Activated CD4-positive, alpha-beta memory T cell treated with anti-CD3 and anti-CD28 coated beads, Interleukin-2, amount 10 ng/mL, durations not matched to agents 7 days and 5 days (primary cell): ENCODE measurements at places on chromosomes 13 and 19. TPM values are rescaled to one million over a fixed set of nuclear protein-coding genes. Genes with fewer than 3 reads are reported as not detected.

GPR12 gene
- not detected for total RNA-seq

TDRD12 gene
- not detected for total RNA-seq

IGFL2 gene
- total RNA-seq: not detected

DNA sequence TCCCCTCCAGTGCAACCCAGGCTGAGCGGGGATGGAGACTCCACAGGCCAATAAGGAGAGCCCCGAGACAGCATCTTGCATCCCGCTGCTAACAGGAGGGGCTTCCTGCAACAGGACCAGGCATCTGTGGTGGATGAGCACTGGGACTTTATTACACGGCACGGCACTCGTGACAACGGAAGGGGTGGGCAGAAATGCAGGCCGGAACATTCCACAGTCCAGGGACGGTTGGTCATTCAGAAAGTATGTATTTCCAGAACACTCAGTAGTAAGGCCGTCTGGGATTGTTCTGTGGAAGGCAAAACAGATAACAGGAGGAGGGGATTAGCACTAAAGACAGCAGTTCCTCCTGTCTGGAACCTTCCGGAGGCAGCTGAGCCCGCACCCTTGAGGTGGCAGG is 3.3 kb upstream of the TM6SF2 start:
- no peak for DNase-seq

DNA sequence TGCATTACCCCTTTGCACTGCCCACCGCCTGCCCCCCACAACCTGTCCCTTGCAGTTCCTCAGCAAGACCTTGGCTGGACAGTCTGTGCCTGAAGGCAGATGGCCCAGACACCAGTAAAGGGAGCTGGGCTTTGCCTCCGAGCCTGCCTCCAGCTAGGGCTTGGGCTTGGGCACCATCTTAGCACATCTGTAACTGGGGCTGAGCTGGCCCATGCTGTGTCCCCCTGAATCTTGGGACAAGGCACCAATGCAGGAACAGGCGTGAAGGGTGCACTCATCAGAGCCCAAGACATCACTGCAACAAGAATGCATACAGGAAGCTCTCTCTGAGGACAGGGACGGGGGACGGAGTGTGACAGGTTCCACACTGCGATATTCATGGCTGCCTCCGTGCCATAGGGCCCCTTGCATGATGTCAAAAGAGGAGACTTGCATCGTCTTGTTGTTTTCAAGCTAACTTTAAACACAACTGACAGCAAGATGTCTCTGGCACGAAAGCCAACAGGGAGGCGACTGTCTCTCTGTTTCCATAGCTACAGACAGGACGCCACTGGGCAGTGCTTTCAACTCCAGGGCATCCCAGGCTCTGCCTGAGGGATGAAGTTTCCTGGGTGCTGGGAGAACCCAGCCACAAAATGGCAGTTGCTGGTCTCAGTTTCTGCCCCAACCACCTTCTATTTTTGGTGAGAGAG is 8.7 kb upstream of the CHST8 start:
- no peak for DNase-seq

- DNase-seq: peak; percentile 65
Measured at GRCh38 chr19:18865973-18866799, 29.8 kb downstream of the CERS1 start.

- DNase-seq: no peak
Measured at GRCh38 chr19:55362990-55363716, at the start of gene GARIN5B. Gene GARIN5B, minus strand, starts transcription at chr19:55363260. Its CDS starts 194 bp downstream, at chr19:55363066.

- DNase-seq: no peak
Measured at GRCh38 chr13:57582032-57582431, 49.5 kb upstream of the PCDH17 start.

GRCh38 chr19:50432221-50433028 is at the start of gene MYBPC2:
Gene MYBPC2, plus strand, starts transcription at chr19:50432892. Its CDS starts 62 bp downstream, at chr19:50432954.
- DNase-seq: no peak

DNA sequence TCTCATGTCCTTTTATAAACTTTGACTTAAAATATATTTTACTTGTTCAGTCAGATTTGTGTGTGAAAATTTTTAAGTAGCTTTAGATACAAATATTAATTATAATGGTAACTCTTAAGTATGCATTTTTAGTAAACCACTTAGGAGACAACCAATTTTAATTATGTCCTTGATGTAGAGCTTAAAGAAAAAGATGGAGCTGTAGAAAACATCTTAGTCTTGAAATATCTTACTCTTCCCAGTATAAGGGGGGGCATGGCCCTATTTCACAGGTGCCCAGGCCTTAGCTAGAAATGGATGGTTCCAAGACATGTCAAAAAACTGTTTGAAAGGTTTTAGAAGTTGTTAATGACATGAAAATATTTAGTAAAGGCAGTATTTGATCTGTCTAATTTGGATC is 43.4 kb upstream of the CEACAM21 start:
- DNase-seq: no peak

DNA sequence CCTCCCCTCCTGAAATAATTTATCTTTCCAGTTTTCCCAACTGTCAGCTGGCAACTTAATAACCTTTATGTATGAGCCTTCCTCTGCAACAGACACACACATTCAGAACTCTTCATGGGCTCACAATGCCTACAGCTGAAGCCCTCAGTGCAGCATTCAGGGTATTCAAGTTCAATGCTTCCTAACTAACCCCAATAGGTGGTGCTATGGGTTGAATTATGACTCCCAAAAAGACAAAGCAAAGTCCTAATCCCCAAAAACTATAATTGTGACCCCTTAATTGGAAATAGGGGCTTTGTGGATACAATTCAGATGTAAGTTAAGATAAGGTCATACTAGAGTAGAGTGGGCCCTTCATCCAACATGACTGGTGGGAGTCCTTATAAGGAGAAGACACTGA is 202.2 kb downstream of the SUCLA2 start:
- no peak for DNase-seq
